DMS79 (cell line): ENCODE measurements at places on chromosomes 12 and 14.
A peak's percentile ranks its signal among the peaks of the same experiment; 100 is the strongest.

GRCh38 chr12:96534339-96534738, 45.0 kb downstream of the CFAP54 start:
- no peak for DNase-seq

- no peak for DNase-seq
Observed at GRCh38 chr14:20278414-20278813, 27.3 kb downstream of the TTC5 start.

DNA sequence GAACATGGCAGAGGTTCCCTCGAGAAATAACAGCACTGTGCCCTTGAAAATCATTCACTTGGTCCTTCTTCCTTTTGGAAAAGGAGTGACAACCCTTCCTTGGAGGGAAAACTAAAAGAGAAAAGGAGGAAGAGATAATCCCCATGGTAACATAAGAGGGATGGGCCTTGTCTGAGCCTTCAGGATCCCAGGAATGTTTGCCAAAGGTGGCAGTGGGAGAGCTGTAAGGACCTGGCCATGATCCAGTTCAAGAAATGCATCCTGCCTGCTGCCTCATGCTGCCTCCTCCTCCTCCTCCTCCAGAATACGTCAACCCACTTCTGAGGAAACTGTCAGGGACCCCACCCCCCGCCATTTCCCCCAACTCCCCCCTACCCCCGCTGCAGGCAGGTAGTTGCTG, 118.8 kb downstream of the KCNK10 start:
- no peak for DNase-seq

- DNase-seq: no peak
Observed at GRCh38 chr12:105030820-105031807, 45.0 kb downstream of the NOPCHAP1 start.

- no peak for DNase-seq
Observed at GRCh38 chr12:123772074-123772473, 10.0 kb downstream of the DNAH10 start.

DNA sequence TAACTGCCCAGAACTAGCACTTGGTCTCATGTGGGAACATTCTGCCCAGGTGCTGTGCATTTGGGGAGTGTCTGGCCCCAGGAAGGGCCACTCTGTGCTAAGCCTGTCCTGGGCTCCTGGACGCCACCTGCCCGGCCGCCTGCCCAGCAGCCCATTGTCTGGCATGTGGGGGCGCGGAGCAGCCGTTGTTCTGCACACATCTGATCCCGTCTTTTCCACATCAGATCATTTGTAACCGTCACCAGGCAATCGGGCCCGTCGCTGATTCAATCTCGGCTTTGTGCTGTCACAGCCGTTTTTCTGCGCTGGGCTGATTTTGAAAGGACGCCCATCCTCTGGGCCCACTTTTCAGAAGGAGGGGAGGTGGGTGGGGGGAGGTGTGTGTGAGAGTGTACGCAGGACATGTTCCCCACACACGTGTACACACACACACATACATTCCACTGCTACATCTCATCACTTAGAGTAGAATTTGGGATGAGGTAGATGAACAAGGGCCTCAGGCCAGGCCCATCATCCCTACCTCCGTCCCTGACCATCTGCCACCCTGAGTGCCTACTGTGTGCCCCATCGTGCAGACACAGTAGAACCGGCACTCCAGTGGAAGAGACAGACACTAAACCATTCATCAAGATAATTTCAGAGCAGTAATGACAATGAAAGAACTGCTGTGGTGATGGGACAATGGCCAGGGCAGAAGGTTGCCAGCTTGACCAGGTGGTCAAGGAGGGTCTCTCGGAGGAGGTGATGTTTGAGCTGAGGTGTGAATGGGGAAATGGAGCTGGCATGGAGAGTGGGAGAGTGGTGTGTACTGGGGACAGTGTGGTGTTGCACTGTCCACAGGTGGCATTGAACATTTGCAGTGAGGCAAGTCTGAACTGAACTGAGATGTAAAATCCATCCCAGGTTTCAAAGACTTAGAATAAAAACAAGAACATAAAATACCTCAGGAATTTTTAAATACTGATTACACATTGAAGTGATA, 19.0 kb downstream of the FAM222A start:
- DNase-seq: no peak

GRCh38 chr12:23938422-23938821, 11.0 kb downstream of the SOX5 start:
- no peak for DNase-seq

GRCh38 chr14:55586411-55586810, 6.4 kb downstream of the KTN1 start:
- no peak for DNase-seq

GRCh38 chr12:5138845-5139244, 95.2 kb downstream of the KCNA5 start:
- no peak for DNase-seq

- peak; percentile 41 for DNase-seq
Observed at GRCh38 chr12:16607906-16608775, 2.2 kb upstream of the LMO3 start.

GRCh38 chr12:1466481-1467154, 127.8 kb downstream of the FBXL14 start:
- no peak for DNase-seq

- no peak for DNase-seq
Observed at GRCh38 chr12:119676022-119676421, 8.1 kb downstream of the PRKAB1 start.

DNA sequence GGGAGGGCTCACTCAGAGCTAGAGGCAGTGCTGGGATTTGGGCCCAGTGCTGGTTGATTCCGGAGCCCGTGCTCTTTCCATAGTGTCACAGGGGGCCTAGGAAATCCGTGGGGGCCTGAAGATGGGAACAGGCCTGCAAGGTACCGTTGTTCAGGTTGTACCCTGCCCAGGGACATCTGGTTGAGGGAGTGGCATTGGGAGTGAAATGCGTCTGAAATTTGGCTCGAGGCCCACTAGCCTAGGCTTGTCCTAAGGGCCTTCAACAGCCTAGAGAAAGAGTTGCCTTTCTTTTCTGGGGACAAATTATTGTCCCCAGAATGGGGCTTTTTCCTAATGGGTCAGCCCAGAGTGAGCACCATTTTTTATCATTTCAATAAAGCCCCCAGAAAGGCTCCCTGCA, 26.4 kb upstream of the FAM222A start:
- no peak for DNase-seq

DNA sequence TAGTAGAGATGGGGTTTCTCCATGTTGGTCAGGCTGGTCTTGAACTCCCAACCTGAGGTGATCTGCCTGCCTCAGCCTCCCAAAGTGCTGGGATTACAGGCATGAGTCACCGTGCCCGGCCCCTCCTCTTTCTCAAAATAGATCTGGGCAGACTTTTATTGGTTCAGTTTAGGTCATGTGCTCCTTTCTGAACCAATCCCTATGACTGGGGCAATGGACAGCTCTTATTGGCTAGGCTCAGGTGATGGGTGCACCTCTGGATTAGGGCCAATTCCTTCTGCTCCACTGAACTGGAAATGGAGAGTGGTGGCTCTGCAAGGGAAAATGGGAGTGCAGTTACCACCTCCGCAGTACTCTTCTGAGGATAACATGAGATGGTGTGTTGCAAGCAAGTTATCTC, 6.2 kb upstream of the ATP6V0A2 start:
- no peak for DNase-seq

DNA sequence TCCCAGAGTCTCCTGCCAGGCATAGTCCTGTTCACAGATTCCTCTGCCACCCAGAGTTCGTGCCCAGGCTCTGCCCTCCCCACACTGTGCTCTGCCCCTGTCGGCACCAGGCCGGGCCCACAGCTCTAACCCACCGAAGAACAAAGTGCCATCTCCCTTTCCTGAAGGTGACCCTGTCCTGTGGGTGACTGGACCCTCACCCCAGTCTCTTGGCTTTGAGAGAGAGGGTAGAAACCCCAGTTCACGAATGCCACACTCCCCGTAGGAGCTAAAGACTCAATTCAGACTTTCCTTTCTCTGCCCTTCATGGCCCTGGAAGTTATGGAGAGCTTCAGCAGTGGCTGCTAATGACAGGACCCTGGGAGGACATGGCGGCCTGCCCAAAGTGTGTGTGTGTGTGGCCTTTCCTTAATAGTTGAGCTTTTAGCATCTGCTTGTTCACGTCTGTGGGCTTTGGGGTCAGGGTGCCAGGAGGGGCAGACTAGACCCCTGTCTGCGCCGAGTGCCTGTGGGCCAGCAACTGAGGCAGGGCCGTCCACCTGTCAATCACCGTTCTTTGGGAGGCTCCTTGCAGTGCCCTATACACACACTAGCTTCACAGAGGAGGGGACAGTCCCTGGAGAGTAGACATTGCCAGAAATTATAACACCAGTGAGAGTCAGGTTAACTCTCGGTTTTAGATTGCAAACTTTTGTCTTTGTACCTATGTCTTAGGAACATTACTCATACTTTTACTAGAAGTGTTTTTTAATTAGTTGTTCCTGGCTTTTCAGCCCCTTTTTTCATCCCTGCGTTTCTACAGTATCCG, 84.6 kb upstream of the DYNC1H1 start:
- no peak for DNase-seq

DNA sequence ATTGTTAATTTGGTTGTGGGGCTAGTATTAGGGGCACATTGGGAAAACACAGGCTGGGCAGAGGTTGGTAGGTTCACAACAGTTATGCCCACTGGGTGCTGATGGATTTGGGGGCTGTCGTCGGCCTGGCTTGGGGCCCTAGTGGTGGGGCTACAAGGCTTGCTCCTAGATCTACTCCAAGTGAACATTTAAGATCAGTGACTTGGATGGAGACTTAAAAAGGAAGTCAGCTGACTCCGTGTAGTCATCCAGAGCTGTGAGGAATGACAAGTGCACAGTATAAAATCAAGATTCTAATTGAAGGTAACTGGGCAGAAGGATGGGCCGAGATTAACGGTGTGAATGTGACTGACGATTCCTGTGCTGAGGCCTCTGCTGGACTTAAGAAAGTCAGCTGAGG, 12.8 kb upstream of the NR4A1 start:
- DNase-seq: no peak

DNA sequence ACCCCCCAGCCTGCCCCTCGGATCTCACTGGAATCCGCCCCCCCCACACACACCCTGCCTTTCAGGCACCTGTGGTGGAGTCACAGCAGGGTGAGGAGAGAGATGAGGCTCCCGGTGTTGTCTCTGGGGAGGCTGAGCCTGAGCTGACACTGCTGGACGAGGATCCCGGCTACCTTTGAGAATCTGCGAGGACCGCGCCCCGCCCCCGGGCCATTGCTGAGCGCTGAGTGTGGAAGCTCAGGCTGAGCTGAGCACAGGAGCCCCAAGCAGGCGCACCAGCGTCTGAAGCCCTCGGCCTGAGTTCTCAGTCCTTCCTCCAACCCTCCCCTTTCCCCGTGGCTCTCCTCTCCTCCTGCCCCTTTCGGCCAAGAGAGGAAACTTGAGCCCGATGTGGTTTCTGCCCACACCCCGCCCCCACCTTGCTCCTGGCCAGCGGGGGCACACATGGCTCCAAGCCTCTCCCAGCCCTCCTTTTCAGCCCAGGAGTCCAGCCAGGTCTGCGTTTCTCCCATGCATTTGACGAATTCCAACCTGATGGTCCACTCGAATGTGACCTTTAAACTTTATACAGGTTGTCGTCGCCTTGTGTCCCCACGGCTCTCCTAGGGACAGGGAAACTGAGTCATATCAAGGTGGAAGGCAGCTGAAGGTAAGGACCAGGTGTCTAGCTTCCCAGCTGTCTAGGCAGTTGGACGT, at the start of gene NFE2:
TSS of gene NFE2 (minus strand) at position 284 of the 696 bp plus-strand sequence. CDS start 5,767 bp downstream, outside the sequence.
- DNase-seq: peak; percentile 18

- DNase-seq: no peak
Observed at GRCh38 chr14:53537422-53538315, 384.5 kb upstream of the DDHD1 start.

GRCh38 chr14:47270715-47271114, 404.7 kb downstream of the MDGA2 start:
- no peak for DNase-seq
